Stimulated activated CD4-positive, alpha-beta T cell treated with anti-CD3 and anti-CD28 coated beads, TNF-alpha, amount 100 ng/mL, for 1 hour (primary cell): ENCODE measurements at places on chromosomes 12 and 14.

GRCh38 chr14:32656601-32657000, 282.1 kb upstream of the NPAS3 start:
- DNase-seq = no peak

DNA sequence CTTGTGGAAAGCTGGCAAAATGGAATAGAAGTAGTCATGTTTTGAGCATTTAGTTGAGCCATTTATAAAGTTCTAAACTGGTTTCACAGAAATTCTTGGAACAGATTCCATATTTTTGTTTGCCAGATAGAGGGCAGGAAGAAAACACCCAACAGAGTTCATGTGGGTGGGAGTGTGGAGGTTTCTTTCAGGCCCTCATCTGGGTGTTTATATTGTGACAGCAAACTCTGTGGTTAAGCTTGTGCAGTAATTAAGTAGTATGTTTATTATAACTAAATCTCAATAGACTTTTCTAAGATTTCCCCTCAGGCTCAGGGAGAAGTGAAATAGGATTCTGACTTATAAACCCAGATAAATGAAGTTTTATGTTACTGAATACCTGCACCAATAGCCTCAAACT, 57.4 kb downstream of the SPPL3 start:
- DNase-seq = no peak

- no peak for DNase-seq
Measured at GRCh38 chr12:45575417-45575816, 154.1 kb upstream of the ARID2 start.

GRCh38 chr12:92493816-92494215, 209.0 kb upstream of the PLEKHG7 start:
- DNase-seq = no peak

- no peak for DNase-seq
Measured at GRCh38 chr14:104954746-104955395, 23.3 kb downstream of the AHNAK2 start.
